ENCODE measurements at places on chromosomes 4 and X.
A peak's percentile ranks its signal among the peaks of the same experiment; 100 is the strongest.

GRCh38 chrX:72685810-72686456, 28.2 kb downstream of the PHKA1 start:
- no peak for DNase-seq

DNA sequence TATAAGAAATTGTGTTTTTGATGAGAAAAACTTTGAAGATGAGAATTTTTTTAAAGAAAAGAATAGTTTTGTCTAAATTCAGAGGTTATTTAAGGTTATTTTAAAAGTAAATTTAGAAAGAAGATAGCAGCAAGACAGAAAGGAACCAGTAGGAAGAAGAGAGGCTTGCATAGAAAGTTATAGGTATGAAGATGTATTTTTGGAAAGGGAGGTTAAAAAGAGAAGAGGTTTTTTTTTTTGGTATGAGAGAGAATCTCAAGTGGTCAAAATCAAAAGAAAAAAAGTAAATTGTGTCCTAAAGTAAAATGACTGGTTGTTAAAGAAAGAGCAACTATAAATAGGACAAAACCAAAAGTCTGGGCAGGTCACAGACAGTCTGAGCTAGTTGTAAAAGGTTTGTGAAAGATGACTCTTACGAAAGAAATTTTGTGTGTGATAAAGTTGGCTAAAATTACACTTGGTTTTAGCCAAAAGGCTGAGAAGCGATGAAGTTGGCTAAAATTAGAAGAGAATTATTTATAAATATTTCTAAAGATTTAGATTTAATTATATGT, 16.4 kb upstream of the EIF4E start:
- no peak for DNase-seq

DNA sequence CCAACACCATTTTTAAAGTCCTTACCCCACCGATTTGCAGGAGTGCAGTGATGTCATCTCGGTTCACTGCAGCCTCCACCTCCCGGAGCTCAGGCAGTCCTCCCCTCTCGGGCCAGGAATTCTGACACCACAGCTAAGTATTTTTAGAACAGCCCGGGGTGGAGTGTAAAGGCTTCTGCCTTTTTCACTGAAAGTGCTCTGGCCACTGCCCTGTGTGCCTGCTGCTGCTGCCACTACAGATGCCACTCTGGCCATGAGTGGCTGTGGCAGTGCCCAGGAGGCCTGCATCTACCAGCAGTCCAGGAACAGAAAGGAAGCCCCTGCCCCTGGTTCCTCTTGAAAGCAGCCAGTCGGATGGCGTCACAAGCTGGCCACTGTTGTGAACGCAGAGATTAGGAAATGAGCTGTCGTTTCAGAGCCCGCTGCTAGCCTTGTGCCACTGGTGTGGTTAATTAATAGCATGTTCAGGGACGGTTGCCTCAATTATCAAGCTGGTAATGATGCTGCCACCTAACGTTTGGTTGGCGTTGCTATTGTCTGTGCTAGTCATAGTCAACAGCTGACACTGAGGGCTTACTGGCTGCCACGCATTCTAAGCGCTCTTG, 23.6 kb upstream of the TBC1D14 start:
- peak; percentile 82 for DNase-seq

DNA sequence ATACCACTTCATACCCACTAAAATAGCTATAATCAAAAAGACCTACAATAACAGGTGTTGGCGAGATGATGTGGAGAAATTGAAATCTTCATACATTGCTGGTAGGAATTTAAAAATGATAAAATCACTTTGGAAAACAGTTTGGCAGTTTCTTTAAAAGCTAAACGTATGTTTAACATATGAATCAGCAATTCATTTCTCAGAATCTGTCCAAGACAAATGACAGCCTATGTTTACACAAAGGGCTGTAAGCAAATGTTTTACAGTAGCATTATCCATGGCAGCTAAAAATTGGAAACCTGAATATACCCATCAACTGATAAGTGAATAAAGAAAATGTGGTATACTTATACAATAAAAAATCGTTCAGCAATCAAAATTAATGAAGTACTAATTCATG, 33.0 kb upstream of the ABCG2 start:
- no peak for DNase-seq

GRCh38 chr4:143762511-143762910, 62.0 kb upstream of the FREM3 start:
- no peak for DNase-seq

DNA sequence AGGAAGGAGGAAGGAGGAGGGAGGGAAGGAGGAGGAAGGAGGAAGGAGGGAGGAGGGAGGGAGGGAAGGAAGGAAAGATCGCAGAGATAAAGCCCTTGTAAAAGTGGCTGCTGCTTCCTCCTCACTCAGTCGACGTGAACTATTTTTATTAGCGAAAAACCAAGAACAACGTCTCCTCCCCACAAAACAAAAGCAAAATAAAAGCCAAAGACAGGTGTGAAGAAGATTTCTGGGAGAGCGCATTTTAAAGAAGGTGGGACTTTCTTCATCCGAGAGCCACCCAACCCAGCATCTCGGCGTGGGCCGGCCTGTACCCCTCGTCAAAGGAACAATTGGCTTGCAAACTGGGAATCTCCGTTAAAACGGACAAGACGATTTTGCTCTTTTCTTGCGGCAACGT, 40.7 kb upstream of the ASMTL start:
- DNase-seq, result no peak

GRCh38 chrX:130848763-130849162, 54.2 kb downstream of the ENOX2 start:
- DNase-seq, result no peak

DNA sequence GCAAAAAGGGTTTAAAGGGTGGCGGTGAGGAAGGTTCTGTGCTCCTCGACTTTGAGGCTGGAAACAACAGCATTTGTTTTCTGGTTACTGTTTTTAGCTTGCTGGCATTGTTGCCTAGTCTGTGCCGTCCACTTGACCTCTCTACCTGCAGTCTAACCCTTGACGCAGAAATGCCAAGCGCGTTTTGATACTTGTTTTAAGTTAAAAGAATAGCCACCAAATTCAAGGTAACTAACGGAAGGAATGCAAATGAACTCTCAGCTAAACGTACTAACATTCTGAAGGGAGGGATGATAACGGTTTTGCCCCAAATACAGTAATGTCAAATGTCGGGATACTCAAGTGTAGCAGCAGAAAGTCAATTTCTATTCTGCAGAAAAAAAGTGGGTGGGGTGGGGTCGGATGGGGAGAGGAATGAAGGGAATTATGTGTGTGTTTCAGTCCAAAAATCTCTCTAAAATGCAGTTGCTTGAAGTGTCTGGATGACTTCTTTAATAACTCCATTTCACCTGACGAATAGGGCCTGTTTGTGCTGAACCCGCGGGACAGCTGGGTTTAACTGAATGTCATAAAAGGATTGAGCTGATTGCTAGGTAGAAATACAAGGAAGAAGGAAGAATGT, 3.4 kb upstream of the NKX6-1 start:
- no peak for DNase-seq

DNA sequence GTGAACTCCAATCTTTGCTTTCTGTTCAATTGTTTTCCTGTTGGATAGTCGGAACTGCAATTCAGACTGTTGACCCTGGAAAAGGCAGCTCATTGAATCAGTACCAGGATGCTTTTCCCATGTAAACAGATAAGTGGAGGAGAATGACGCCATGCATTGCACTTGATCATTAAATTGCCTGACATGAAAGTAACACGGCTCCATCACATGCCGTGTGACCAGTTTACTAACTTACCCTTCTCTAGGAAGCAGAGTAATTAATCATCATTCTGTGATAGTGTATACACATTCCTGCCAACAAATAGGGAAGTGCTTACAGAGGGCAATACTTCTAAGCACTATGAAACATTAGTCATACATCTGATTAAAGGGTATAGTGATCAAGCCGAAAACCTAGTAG, 101.4 kb downstream of the PPARGC1A start:
- no peak for DNase-seq

GRCh38 chrX:20488473-20488872, 221.8 kb upstream of the RPS6KA3 start:
- no peak for DNase-seq

- no peak for DNase-seq
Measured at GRCh38 chr4:91319556-91320268, 984.1 kb upstream of the GRID2 start.
